T-helper 17 cell (primary cell): ENCODE measurements at places on chromosomes 7 and 10. TPM values are rescaled to one million over a fixed set of nuclear protein-coding genes. Genes with fewer than 3 reads are reported as not detected.

- no peak overlapping the region for H3K27ac ChIP-seq
- H3K4me1 ChIP-seq, result peaks cover 3% of the 10 kb centered on the region
- H3K27me3 ChIP-seq, result peaks cover 22% of the 10 kb centered on the region
- DNase-seq, result no peak
Measured at GRCh38 chr10:122702275-122702674, 2.6 kb upstream of the C10orf120 start.

GRCh38 chr7:36661135-36661840 lies 63.0 kb downstream of the AOAH start:
- no peak for DNase-seq
- H3K27ac ChIP-seq, result no peak overlapping the region
- H3K4me3 ChIP-seq, result no peak overlapping the region
- H3K27me3 ChIP-seq, result no peaks in the 10 kb centered on the region

Gene NYAP1
- 1.3 TPM for total RNA-seq

- H3K4me1 ChIP-seq, result no peaks in the 10 kb centered on the region
- no peak overlapping the region for H3K27ac ChIP-seq
- no peaks in the 10 kb centered on the region for H3K27me3 ChIP-seq
- no peak overlapping the region for H3K4me3 ChIP-seq
Measured at GRCh38 chr10:127679642-127680255, 57.2 kb upstream of the FOXI2 start.

GRCh38 chr7:55363386-55364170 lies 1.6 kb upstream of the LANCL2 start:
- no peak for DNase-seq
- no peak overlapping the region for H3K27ac ChIP-seq
- peaks cover 20% of the 10 kb centered on the region for H3K27me3 ChIP-seq
- H3K4me3 ChIP-seq, result peak overlapping the region; percentile 43

DNA sequence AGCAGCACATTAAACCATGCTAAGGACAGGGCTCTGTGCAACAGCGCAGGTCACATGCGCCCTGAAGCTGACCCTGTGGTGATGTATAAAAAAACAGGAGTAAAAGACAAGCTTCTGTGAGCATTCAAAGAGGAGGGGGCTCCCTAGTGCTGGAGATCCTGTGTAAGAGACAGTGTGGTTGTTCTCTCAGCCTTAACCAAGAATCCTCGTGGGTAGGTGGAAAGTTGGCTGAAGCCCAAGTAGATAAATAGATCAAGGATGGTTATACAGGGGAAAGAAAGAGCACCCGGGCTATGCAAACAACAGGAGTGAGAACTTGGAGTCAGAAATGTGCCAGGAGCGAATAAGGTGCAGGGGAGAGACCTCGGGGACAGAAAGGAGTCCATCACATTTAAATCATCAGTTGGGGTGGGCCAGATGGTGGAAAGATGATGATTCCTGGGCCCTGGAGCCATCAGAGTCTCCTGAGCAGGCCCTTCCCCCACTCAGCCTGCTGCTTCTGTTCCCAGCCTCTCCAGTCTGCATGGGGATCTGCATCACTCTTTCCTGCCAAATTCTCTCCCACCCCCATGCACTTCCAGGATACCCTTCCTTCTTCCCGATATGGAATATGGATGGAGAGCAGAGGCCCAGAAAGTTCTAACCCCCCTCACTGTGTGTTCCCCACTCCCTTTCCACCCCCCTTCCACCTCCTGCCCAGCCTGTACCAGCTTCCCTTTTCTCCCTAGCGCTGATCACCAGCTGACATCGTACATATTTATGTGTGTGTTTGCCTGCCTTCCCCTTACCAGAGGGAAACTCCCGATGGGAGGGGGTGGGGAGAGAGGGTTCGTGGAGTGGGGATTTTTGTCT lies 78.1 kb upstream of the PRR15 start:
- DNase-seq, result no peak
- no peak overlapping the region for H3K27ac ChIP-seq
- no peak overlapping the region for H3K4me3 ChIP-seq

DNA sequence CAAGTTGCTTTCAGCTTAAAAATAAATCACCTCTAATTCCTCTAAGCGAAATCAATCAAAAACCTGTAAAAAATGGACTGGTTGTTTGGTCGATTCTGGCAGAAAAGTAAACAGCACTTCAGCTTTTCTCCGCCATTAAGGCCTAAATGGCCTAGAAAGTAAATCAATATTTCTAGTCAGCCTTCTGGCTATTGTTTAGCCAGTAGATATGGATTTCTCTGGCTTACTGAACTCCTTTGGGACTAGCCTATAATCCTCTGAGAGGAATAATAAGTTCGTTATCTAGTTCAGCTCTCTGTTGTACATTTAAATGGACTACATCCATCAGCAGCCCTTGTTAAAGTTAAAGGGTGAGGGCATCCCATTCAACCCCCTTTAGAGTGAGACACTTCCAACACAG lies 400.1 kb upstream of the ETV1 start:
- no peaks in the 10 kb centered on the region for H3K27me3 ChIP-seq
- no peaks in the 10 kb centered on the region for H3K4me1 ChIP-seq
- no peak overlapping the region for H3K27ac ChIP-seq
- DNase-seq, result no peak

GRCh38 chr10:46033602-46034011 lies 3.2 kb upstream of the NCOA4 start:
- H3K4me3 ChIP-seq, result no peak overlapping the region
- H3K27ac ChIP-seq, result no peak overlapping the region
- peaks cover 18% of the 10 kb centered on the region for H3K4me1 ChIP-seq

Gene TFR2
- 6.1 TPM for total RNA-seq

Gene EPDR1
- 0.29 TPM for total RNA-seq

DNA sequence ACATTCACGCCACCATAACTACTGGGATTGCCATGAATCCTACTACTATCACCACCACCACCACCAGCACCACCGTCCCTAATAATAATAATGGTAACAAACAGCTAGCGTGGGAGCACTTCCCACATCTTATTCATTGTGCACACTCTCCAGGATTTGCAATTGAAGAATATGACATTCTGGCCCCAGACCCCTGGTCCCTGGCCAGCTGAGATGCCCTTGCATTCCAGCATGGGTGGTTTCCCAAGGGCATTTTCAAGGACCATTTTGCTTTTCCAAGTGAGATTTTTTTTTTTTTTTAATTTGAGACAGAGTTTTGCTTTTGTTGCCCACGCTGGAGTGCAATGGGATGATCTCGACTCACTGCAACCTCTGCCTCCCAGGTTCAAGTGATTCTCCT lies 14.7 kb downstream of the CTBP2 start:
- no peak overlapping the region for H3K4me3 ChIP-seq
- H3K36me3 ChIP-seq, result peaks cover 3% of the 10 kb centered on the region
- no peak for DNase-seq
- no peaks in the 10 kb centered on the region for H3K4me1 ChIP-seq
- peaks cover 70% of the 10 kb centered on the region for H3K27me3 ChIP-seq

DNA sequence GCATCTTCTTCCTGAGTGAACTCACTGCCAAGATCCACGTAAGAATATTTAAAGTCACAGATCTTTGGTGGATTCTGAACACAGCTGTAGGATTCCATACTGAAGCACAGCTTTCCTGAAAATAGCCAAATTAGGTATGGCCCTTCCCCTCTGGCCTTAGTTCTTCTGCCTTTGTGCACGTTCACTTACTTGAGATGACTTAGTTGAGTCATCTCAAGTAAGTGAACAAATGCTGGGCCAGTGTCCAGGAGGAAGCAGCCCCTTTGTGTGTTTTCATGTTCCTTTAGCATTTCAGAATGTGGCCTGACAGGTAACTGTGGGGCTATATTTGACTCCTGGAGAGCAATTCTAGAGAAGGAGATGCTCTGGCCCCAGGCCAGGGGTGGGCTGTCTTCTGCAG lies 51.5 kb downstream of the CCNY start:
- no peak overlapping the region for H3K4me3 ChIP-seq
- no peak overlapping the region for H3K27ac ChIP-seq

DNA sequence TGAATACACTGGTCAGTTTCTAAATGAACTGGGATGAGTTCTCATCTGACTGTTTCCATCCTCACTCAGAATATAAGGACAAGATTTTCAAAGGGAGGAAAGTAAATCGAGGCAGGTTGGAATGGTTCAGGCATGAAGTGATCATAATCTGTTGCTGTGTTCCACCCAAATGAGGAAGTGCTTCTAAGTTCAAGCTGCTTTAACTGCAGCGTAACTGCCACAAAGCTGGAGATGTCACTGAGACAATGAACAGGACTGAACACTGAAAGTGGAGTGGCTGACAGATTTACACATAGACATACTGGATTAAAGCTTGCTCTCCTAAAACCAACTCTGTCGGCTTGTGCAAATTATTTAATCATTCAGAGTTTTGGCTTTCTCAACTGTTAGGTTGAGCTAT lies 66.6 kb downstream of the GPR37 start:
- no peak for DNase-seq
- H3K27ac ChIP-seq, result no peak overlapping the region
- no peaks in the 10 kb centered on the region for H3K36me3 ChIP-seq
- no peaks in the 10 kb centered on the region for H3K27me3 ChIP-seq
- no peaks in the 10 kb centered on the region for H3K4me1 ChIP-seq
- H3K4me3 ChIP-seq, result no peak overlapping the region

Gene HECW1
- not detected for total RNA-seq

GRCh38 chr10:46301721-46302479 lies 15.1 kb downstream of the ANTXRL start:
- peaks cover 23% of the 10 kb centered on the region for H3K4me1 ChIP-seq
- no peak overlapping the region for H3K4me3 ChIP-seq
- peaks cover 4% of the 10 kb centered on the region for H3K36me3 ChIP-seq
- DNase-seq, result no peak
- H3K27ac ChIP-seq, result no peak overlapping the region

GRCh38 chr7:29277436-29278215 lies 83.1 kb downstream of the CHN2 start:
- no peak overlapping the region for H3K27ac ChIP-seq
- H3K36me3 ChIP-seq, result no peaks in the 10 kb centered on the region
- no peak for DNase-seq

DNA sequence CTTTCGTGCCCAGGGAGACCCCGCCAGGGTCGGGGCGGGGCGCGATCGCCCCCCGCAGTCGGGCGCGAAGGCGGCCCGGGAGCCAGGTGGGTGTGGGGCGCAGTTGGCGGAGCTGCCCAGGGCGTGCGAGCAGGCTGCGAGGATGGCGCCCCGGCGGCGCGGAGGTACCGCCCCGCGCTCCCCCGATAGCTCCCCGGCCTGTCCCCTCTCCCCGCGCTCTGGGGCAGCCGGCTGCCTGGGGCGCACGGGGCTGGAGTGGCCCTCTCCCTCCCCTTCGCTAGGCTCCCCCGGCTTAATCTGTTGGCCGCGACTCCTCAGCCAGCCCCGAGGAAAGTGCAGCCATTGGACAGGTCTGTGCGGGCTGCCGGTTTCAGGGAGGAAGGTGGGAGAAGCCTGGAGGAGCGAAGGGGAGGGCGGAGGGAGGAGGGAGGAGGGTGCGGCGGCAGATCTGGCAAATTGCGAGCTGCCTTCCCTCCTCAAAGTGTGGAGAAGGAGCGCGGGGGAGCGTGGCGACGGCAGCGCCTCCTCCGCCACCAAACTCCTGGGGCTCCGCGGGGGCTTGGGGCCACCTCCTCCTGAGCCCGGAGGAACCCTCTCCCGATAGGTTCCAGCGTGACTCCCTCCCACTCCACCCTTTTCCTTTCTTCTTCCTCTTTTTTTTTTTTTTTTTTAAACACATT lies 361 bp upstream of the PLXDC2 start:
- peaks cover 21% of the 10 kb centered on the region for H3K27me3 ChIP-seq
- DNase-seq, result no peak
- H3K36me3 ChIP-seq, result peaks cover 2% of the 10 kb centered on the region
- no peak overlapping the region for H3K4me3 ChIP-seq
- H3K27ac ChIP-seq, result no peak overlapping the region
- H3K4me1 ChIP-seq, result no peaks in the 10 kb centered on the region

GRCh38 chr10:70742537-70743429 lies 42.4 kb downstream of the TBATA start:
- H3K4me3 ChIP-seq, result no peak overlapping the region
- H3K27ac ChIP-seq, result no peak overlapping the region
- H3K4me1 ChIP-seq, result peaks cover 5% of the 10 kb centered on the region
- peaks cover 14% of the 10 kb centered on the region for H3K27me3 ChIP-seq

GRCh38 chr10:117544004-117544701 lies 1.6 kb downstream of the EMX2 start:
- DNase-seq, result no peak
- H3K27me3 ChIP-seq, result peaks cover 75% of the 10 kb centered on the region
- peaks cover 21% of the 10 kb centered on the region for H3K4me1 ChIP-seq

GRCh38 chr10:99993701-99994689 lies 15.8 kb downstream of the DNMBP start:
- H3K36me3 ChIP-seq, result peaks cover 3% of the 10 kb centered on the region
- peak overlapping the region; percentile 43 for H3K27ac ChIP-seq
- H3K4me3 ChIP-seq, result peak overlapping the region; percentile 19

DNA sequence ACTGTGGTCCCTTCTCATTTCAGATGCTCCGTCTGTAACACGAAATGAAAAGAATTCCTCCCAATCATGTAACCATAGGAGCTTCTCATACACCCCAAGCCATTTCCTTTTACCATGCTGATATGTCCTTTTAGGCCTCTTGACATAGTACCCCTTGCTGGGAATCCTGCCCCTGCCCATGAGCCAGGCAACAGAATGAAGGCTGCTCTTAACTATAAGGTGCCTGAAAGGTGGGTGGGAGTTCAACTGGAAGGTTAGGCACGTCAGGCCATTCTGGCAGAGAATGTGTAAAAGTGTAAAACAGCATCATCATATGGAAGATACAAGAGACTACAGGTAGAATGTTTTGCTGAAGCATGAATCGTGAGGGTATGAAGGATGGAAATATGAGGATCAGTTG lies 22.5 kb downstream of the IL2RA start:
- H3K4me3 ChIP-seq, result peak overlapping the region; percentile 67
- H3K27ac ChIP-seq, result peak overlapping the region; percentile 94
- H3K36me3 ChIP-seq, result peaks cover 4% of the 10 kb centered on the region
- H3K4me1 ChIP-seq, result peaks cover 52% of the 10 kb centered on the region

DNA sequence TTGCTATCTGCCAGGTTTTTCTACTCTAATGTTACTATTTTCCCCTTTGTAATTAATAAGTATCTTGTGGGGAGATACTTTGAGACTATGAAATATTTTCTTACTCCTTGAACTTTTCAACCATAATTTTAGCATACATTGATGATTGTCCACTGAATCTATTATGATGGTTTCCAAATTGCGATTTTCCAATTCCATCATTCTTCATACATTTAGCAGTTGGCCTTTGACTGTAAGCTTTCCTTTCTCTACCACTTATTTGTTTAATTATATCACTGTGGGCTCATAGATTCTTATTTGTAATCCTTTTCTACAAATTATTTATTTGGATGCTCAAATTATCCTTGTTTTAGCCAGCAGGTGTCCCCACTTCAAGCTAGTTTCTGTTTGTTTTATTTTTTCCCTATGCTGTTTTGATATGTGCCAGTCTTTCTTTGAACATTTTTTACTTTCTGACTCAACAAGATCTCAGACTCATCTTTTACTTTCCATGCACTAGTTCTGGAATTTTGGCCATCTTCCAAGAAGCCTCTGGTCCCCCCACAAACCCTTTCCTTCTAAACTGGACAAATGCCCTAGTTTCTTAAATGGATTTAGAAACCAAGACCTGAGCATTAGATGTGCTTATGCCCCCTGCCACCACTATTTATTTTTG lies 11.4 kb upstream of the MRPS16 start:
- H3K4me1 ChIP-seq, result peaks cover 4% of the 10 kb centered on the region
- DNase-seq, result no peak
- no peaks in the 10 kb centered on the region for H3K36me3 ChIP-seq
- no peak overlapping the region for H3K4me3 ChIP-seq
- peak overlapping the region; percentile 47 for H3K27ac ChIP-seq
